ENCODE measurements at places on chromosomes 2 and 18.

- DNase-seq = no peak
Measured at GRCh38 chr2:200336980-200337615, 30.6 kb downstream of the SPATS2L start.

DNA sequence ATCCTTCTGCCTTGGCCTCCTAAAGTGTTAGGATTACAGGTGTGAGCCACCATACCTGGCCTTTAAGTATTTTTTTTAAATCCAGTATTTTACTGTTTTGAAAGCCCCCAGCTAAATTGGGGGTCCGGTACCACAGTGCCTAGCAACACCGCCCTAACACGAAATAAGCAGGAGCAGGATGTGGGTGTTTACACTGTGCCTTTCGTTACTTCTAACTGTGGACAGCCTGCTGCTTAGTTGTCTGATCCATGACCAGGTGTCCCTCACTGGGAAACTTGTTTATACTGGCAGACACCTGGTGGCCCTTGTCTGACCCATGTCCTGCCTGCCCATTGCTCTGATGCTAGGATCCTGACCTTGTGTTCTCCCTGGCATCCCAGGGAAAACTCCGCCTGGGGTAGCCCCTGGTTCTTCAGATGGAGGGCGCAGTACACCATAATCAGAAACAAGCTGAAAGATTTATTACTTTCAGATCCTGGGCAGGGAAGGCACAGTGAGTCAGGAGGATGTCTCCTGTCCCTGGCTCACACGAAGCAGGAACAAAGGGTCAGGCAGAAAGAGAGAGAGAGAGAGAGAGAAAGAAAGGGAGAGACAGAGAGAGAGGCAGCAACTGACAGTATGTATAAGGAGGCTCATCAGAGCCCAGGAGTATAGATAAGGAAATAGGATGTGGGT lies 55.7 kb downstream of the NCAPH start:
- DNase-seq = no peak

GRCh38 chr2:170396799-170397459 lies 219.0 kb downstream of the MYO3B start:
- DNase-seq = no peak

DNA sequence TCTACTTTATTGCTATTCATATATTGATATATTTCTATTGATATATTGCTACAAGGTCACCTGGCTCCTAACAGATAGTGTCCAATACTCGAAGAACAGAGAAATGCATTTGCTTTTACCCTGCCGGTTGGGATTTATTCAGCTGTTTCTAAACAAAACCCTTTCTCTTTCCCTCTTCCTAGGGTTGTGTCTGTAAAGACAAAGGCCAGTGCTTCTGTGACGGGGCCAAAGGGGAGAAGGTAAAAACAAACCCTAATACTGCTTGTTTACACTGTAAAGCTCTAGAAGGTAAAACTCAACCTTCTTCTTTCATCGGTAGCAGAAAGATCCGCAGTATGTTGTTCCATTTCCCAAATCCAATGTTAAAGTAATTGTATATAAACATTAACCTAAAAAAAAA lies 73.4 kb downstream of the COL4A3 start:
- DNase-seq = no peak

GRCh38 chr2:99261242-99261641 lies 5.8 kb upstream of the LYG2 start:
- DNase-seq = no peak

DNA sequence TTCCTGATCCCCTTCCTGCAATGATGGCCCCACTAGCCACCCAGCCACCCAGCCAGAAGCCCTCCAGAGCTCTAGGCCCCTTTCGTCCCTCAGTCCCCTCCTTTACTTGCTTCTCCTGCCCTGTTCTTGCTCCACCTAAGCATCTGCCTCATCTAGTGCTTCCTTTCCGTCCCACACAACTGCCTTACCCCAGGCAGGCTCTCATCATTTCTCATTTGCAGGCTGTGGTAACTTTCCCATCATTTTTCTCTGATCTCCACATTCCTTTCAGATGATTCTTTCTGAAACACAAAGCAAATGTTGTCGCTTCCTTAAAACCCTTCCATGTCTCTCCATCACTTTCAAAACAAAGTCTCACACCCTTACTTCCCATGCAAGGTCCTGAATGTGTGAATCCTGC lies 459.8 kb downstream of the METTL4 start:
- no peak for DNase-seq

GRCh38 chr2:217634871-217635270 lies 367.9 kb downstream of the TNS1 start:
- no peak for DNase-seq

GRCh38 chr18:56377231-56377630 lies 261.2 kb downstream of the TXNL1 start:
- no peak for DNase-seq

DNA sequence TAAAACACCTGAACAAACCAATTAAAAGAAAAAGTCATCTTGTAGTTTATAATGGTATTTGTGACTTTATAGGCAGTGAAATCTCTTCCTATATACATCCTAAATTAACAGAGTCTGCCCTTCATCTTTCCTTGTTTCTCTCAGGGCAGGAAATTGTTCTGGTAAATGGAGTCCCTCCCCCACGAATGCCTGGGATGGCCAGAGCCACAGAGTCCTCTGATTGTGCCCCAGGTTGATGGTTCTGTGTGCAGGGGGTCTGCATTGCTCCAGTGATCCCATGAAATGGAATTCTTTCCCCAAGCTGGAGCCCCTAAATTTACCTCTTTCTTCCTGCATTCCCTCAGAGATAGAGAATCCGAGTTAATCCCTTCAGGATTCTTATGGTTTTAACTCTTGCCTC lies 155.5 kb downstream of the MTX2 start:
- no peak for DNase-seq

GRCh38 chr2:104051766-104052165 lies 802.1 kb upstream of the POU3F3 start:
- DNase-seq = no peak

Measured in dorsolateral prefrontal cortex (tissue), 122 donors.